Esophagus muscularis mucosa (tissue), 4 donors: ENCODE measurements at places on chromosomes 2 and 18.
A peak's percentile ranks its signal among the peaks of the same experiment; 100 is the strongest.

DNA sequence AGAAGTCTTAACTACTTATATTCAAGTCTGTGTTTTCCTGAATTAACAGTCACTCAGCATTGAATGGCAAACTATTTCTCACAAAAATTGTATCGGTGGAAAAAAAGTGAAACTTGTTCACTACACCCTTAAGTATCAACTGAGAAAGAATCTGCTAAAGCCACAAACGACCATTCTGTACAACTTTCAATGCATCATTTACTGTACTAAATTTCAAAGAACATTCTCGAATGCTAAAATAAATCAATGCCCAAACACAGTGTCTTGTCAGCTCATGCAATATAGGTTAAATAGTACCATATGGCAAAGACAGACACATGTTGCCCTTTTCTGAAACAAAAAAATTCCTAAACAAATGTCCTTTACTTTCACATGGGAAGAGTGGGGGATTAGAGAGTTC is 9.0 kb downstream of the ZNF516 start:
- DNase-seq = no peak

DNA sequence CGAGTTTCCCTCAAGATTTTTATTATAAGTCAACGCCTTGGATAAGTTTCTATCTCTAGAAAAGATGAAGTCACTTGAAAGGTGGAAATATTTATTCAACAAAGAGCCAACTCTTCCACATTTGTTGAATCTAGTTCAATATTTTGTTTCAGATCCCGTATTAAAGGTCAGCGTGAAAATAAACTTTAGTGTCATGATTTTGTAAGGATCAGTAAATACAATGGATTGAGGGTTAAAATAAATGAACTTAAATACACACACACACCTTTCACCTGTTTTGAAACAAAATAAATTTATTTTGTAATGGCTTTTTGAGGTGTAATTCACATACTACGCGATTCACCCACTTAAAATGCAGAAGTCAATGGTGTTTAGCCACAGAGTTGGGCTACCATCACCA is 16.0 kb upstream of the NPPC start:
- DNase-seq = no peak

GRCh38 chr2:240630771-240631547 is 5.7 kb downstream of the GPR35 start:
- DNase-seq = no peak

- no peak for DNase-seq
Observed at GRCh38 chr2:196712867-196713266, 73.4 kb downstream of the CCDC150 start.

DNA sequence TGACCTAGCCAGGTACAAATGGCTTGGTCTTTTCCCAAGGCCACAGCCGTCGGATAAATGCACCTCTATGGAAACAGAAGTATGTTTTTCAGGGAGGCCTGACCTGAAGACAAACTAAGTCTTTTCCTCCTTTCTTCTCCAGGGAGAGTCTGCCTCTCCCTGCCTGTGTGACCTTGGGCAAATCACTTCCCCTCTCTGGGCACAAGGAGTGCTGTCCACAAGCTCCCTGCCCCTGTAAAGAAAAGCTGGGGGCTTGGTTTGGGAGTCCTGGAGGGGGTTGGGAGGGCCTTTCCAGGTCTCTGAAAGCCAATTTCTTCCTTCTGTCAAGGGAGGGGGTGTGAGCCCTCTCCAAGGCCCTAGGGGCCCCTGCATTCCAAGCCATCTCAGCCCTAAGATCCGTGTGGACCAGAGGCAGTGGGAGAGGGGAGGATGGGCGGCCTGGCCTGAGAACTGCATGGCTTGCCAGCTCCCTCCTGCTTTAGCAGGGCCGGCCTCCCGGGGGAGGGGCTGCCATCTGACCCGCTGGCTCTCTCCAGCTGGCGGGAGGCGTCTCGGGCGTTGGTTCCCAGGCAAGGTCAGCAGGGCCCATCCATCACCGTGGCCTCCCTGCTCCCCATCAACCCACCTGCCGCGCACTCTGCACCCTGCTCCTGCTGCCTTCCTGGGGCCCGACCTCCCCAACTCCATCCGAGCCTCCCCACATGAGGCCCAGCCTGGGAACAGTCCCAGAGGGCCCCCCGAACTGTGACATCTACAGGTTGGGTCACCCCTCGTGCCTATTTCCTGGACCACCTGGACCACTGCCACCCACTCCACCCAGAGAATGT is 61.4 kb downstream of the SMAD7 start:
- DNase-seq = no peak

- no peak for DNase-seq
Observed at GRCh38 chr2:1771626-1772280, 27.4 kb upstream of the PXDN start.

- no peak for DNase-seq
Observed at GRCh38 chr2:147390475-147390874, 454.4 kb upstream of the ACVR2A start.

- DNase-seq = no peak
Observed at GRCh38 chr2:75342504-75343175, 143.3 kb upstream of the TACR1 start.

DNA sequence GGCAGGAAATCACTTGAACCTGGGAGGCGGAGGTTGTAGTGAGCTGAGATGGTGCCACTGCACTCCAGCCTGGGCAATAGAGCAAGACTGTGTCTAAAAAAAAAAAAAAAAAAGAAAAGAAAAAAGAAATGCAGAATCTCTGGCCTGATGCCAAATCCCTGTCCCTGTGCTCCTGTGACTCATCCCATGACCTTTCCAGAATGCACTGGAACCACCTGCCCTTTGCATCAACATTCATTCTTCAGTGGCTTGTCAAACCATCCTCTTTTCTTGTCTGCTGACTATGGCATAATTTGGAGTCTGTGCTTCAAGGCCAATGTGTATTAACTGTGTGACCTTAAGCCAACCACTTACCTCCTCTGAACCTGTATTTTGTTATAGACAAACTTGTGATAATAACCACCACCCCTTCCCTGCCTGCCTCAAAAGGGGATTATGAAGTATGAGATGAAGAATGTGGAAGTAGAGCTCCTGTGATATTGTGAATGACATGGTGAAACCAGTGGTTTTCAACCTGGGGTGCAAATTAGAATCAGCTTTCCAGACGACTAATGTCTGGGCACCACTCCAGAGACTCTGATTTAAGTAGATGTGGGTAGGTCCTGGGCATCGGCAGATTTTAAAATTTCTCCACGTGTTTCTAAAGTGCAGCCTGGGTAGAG is 189.3 kb downstream of the CLIP4 start:
- DNase-seq = no peak

GRCh38 chr2:72846171-72847095 is 20.6 kb upstream of the EXOC6B start:
- DNase-seq = peak; percentile 26

DNA sequence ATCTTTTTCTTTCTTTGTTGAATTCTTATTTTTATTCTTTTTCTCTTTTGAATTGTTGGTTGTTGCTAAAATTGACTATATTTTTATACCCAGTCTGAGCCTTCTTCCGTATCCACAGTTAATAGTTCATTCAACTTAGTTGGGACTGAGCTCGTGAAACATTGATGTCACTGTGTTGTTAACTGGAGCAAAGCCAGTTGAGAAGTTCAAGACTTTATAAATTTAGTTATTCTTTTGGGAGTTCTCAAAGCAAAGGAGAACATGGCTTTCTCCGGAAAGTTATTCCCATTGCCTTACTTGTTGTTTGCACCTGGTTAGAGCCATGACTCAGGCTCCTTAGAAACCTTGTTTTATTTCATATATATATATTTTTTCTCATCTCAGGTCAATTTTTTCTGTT is 8.8 kb downstream of the CTLA4 start:
- DNase-seq = no peak

GRCh38 chr2:39142904-39143605 is 22.2 kb upstream of the SOS1 start:
- DNase-seq = no peak

GRCh38 chr2:144448389-144449027 is 71.4 kb downstream of the ZEB2 start:
- no peak for DNase-seq

GRCh38 chr18:27674411-27674810 is 489.3 kb upstream of the CHST9 start:
- no peak for DNase-seq

DNA sequence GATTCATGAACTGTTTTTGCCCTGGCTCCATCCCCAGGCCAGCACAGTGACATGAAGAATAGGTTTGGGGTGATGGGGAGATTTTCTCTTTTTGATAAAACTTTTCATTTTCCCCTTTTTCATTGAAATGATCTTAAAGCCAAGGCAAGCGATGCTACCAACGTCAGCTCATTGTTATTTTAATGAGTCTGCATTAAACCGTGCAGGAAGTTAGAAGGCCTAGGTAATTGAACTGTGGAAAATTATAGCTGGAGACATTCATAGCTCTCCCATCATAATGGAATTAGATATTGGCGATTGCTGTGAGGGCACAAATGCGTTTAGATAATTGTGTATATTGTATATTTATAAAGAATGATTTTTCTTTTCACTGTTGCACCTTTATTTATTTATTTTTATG is 33.2 kb downstream of the SMARCAL1 start:
- no peak for DNase-seq

GRCh38 chr2:224025874-224026273 is 13.2 kb downstream of the SERPINE2 start:
- DNase-seq = no peak

DNA sequence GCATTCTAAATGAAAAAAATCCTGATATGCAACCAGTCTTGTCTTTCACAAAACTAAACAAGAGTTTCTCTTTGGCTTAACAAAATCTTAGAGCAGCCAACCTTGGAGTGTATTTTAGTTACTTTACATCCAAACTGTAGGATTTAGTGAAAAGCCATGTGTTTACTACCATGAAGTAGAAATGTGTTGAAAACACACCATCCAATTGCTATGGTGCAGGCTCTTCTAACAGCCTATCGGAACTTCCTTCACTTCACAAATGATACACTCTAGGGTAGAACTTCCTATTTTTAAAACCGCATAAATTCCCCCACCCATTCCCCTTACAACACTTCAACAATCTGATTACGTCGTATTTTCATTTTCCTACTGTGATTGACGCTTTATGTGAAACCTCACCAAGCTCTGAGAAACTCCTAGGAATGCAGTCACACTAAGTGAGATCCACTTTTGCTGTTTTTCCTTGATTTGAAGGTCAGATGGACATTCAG is 74.4 kb upstream of the MAP4K4 start:
- DNase-seq = no peak

DNA sequence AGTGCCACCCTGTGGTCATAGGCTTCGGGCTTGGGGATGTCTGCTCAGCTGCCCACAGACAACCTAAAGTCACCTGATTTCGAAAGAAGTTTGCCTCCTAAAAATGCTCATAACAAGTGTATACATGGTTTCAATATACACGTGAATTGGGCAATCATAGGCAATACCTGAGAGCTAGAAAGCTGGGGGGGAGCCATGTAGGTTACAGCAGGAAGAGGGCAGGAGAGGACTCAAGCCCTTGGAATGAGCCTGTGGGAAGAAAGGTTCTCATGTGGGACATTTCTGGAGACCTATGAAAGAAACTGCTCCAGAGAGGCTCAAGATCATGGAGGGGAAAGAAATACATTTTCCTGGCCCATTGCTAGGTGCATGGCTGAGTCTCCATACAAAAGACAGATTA is 109.7 kb downstream of the ACOXL start:
- no peak for DNase-seq
